ENCODE measurements at places on chromosomes 4 and X. TPM values are rescaled to one million over a fixed set of nuclear protein-coding genes. Genes with fewer than 3 reads are reported as not detected.

C4orf50 gene
- 0.01 TPM for polyA plus RNA-seq

DNA sequence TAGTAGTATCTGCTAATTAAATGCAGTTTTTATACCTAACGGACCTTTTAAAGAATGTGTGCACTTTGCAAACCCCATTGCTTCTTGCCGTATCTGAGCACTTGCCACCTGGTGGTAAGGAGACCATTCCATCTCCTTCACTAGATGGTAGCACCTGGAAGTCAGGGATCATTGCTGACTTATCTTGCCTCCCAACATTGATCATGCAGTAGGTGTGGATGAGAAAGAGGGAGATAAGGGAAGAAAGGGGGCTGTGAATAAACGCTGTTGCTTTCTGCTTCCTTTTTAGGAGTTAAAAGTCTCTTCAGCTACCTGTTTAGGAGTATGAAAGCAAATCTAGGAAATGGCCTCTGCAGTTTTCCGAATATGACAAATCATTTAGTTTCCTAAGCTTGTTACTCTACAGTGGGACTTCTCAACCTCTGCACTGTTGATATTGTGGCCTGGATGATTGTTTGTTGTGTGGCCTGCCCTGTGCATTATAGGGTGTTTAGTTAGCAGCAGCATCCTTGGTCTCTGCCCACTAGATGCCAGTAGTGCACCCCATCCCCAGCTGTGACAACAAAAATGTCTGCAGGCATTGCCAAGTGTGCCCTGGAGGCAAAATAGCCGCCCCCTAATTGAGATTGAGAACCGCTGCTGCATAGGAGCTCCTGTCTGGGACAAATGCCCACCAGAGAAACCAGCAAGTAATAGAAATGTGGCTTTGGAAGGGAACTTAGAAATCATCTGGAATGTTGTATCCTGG, 38.8 kb downstream of the GAB1 start:
- DNase-seq, result no peak

DNA sequence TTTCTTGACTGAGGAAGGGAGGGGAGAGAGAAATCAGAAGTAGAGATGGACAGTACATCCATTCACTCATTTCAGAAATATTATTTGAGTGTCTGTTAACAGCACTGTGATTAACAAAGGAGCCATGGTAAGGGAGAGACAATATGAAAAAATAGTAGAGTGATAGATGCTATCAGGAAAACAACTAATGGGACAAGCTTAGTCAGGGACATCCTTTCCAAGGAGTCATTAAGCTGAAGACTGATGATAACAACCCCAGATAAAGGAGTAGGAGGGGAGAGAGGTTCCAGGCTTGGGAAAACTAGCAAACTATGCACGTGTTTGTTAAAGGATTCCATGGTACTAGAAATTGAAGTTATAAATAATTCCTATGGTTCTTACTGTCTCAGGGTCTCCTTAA, 122.2 kb downstream of the CBR4 start:
- no peak for DNase-seq

- no peak for DNase-seq
Observed at GRCh38 chrX:68462197-68462596, 28.9 kb upstream of the OPHN1 start.

GRCh38 chr4:75340561-75340960, 173.6 kb downstream of the RCHY1 start:
- DNase-seq, result no peak

- DNase-seq, result no peak
Observed at GRCh38 chr4:152468408-152468807, 67.5 kb downstream of the FBXW7 start.

- DNase-seq, result peak; percentile 62
Observed at GRCh38 chrX:134236626-134237614, at the start of gene CCDC160. TSS of gene CCDC160 (plus strand) at chrX:134237182. CDS start at chrX:134244801, 7,619 bp downstream.

DIPK2B gene
- 35.6 TPM for polyA plus RNA-seq

- no peak for DNase-seq
Observed at GRCh38 chr4:118032691-118033090, 1.6 kb upstream of the NDST3 start.

DNA sequence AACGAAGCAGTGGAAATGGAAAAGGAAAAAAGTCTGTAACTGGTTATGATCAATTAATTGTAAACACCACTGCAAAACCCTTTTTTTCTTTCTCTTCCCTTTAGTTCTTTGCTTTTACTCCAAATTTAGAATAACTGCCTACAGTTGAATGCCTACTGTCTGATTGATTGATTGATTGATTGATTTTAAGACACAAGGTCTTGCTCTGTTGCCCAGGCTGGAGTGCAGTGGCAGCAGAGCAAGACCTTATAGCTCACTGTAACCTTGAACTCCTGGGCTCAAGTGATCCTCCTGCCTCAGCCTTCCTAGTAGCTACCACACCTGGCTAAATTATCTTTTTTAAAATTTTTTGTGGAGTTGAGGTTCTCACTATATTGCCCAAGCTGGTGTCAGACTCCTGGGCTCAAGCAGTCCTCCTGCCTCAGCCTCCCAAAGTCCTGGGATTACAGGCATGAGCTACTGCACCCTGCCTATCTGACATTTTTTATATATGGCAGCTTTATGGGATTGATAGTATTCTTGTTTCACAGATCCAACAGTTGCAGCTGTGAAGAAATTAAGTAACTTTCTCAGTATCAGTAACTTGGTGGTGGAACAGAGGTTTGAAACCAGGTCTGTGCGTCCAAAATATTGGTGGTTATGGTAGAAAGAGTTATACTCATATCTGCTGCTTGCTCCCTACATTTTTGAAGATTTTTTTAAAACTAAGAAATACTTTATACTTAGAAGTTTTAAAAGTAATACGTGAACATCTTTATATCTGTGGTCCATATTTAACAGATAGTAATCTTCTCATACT, 12.4 kb downstream of the UBE2K start:
- DNase-seq, result no peak

GRCh38 chr4:141706445-141706844, 70.1 kb downstream of the IL15 start:
- no peak for DNase-seq

DNA sequence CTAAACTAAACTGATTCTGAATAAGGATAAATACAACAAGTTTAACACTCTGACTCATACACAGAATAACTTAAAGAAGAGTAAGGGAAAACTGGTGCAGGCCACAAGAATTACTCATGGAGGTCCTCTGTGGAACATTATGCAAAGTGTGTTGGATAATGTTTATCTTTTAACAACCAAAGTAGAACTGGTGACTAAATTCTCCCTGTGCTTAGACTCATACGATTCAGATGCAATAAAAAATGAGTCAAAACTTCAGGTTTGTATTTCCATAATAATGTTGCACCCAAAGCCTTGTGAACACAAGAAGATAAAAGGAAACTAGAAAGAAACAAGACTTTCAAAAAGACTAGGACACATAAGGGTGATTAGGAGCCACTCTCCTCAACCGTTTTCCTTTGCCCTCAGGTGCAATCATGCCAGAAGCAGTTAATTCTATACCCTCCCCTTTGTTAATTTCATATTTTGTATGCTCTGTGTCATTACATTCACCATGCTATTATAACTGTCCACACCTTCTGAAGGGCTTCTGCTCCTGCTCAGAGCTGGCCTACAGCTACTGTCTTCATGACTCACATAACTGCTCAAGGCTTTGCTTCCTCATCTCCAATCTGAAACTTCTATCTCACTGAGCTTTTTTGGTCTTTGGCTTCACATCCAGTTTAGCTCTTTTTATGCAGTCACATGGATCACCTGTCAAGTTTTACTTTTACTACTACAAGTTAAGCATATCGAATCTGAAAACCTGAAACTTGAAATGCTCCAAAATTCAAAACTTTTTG, 60.2 kb downstream of the KCNIP4 start:
- DNase-seq, result no peak

DNAAF6 gene
- polyA plus RNA-seq, result 1.2 TPM

NUDT9 gene
- polyA plus RNA-seq, result 55.9 TPM

DNA sequence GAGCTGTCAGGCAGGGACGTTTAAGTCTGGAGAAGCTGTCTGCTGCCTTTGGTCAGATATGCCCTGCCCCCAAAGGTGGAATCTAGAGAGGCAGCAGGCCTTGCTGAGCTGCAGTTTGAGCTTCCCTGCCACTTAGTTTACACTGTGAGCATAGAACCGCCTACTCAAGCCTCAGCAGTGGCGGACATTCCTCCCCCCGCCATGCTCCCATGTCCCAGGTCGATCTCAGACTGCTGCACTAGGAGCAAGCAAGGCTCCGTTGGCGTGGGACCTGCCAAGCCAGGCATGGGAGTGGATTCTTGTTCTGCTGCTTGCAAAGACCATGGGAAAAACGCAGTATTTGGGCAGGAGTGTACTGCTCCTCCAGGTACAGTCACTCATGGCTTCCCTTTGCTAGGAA, 24.3 kb downstream of the PLK4 start:
- DNase-seq, result no peak

DNA sequence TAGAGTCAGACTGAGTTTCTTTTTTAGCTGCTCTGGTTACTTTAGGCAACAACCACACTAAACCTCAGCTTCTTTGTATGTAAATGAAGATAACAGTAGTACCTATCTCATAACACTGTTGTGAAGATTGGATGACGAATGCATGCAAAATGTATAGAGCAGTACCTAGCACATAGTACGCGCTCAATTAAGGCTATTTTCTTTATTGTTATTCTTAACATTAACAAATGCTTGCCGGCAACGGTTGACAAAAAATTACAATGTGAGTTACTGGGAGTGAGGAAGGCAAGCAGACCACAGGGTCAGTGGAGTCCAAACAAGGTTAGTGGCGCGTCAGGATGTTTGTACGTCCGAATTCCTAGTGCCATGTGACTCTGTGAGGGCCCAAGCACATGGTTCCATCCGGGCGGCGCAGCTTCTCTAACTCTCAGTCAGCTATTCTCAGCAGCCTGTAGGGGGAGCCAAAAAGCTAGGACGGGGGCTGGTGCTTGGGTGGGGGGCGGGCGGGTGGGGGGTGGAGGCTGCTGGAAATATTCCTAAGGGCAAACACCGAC, 821 bp upstream of the NALF2 start:
- no peak for DNase-seq

DNA sequence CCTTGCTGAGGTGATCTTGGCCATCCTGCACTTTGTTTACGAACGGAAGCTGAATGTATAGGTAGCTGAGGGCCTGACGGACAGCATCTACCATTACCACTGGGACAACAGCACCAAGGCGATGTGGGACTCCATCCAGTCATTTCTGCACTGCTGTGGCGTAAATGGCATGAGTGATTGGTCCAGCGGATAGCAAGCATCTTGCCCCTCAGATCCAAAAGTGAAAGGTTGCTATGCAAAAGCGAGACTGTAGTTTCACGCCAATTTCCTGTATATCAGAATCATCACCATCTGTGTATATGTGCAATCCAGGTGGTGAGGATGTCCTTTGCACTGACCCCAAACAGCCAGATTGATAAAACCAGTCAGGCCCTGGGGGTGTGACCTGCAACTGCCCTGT, 4.2 kb upstream of the PYURF start:
- DNase-seq, result no peak

- no peak for DNase-seq
Observed at GRCh38 chr4:150855981-150856510, 159.0 kb downstream of the LRBA start.

FRMPD3 gene
- 7.0 TPM for polyA plus RNA-seq

DNA sequence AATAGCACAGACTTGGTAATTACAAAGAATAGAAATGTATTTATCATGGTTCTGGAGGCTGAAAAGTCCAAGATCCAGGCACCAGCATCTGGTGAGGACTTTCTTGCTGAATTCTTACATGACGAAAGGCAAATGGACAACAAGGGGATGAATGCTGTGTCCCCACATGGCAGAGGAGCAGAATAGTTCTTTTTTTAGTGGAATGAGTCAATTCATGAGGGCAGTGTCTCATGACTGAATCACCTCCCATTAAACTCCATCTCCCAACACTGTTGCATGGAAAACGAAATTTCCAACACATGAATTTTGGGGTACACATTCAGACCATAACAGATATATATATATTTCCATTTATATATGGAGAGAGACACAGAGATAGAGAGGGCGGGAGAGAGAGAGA, 628.3 kb downstream of the TRIML1 start:
- no peak for DNase-seq

- no peak for DNase-seq
Observed at GRCh38 chr4:69056921-69057550, 39.2 kb upstream of the UGT2B7 start.

DNA sequence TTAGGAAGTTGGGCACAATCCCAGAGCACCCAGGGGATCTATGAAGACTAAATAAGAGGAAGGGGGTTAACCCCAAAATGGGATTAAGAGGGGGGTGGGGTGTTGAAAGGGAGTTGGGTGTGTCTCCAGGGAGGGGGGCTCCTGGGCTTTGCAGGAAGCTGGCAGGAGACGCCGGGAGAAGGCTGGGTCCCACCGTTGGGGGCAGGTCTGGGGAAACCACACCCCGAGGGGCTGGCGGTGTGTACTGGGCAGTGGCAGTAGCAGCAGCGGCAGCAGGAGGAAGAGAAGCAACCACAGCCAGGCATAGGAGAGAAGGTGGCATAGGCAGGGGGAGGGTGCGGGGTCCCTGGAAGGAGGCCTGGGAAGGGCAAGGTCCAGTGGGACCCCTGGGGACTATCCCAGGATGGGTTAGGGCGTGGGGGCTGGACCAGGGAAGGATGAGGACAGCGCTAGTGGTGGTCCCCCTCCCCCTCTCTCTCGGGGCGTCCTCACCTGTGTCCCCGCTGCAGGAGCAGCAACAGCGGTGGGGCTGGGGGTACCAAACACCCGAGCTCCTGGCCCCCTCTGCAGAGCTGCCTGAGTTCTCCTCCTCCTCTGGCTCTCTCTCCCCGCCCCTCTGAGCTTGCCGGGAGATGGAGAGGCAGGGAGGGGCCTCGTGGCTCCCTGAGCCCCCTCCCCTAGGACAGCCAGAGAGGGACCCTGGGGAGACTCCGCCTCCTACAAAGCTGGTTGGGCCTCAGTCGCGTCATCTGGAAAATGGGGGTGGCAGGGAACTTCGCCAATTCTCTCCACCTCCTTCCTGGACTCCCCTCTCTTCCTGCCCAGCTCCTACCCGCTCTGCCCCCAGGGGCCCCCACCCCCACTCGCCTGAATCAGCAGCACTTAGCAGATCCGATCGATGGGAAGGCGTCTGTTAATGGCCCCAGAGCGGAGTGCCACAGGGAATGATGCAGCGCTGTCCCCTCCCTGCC, at the start of gene KCND1:
KCND1 (minus strand) TSS at position 596 of the 971 bp plus-strand sequence. CDS start 1,573 bp downstream, outside the sequence.
- DNase-seq, result peak; percentile 35

Measured in right lung (tissue), 10 donors.